ENCODE measurements at places on chromosomes 1 and 21. TPM values are rescaled to one million over a fixed set of nuclear protein-coding genes. Genes with fewer than 3 reads are reported as not detected.

CNIH3 gene
- total RNA-seq, result 11.3 TPM

LDLRAD1 gene
- total RNA-seq, result not detected

GRCh38 chr1:51270751-51271150 is 34.7 kb downstream of the RNF11 start:
- H3K4me3 ChIP-seq, result no peak overlapping the region
- no peak overlapping the region for H3K27ac ChIP-seq
- peaks cover 4% of the 10 kb centered on the region for H3K36me3 ChIP-seq
- no peak for DNase-seq

GRCh38 chr1:43427941-43428340 is 25.8 kb downstream of the HYI start:
- H3K4me3 ChIP-seq, result no peak overlapping the region
- no peaks in the 10 kb centered on the region for H3K27me3 ChIP-seq
- H3K27ac ChIP-seq, result no peak overlapping the region
- peaks cover 99% of the 10 kb centered on the region for H3K36me3 ChIP-seq

- H3K36me3 ChIP-seq, result no peaks in the 10 kb centered on the region
- no peak overlapping the region for H3K27ac ChIP-seq
- H3K27me3 ChIP-seq, result no peaks in the 10 kb centered on the region
- H3K4me1 ChIP-seq, result no peaks in the 10 kb centered on the region
- no peak for DNase-seq
- no peak overlapping the region for H3K4me3 ChIP-seq
These were observed 975 bp upstream of the MNDA start for GRCh38 chr1:158830074-158830677.
